Astrocyte (in vitro differentiated cells and primary cell): ENCODE measurements at places on chromosomes 2 and 18. TPM values are rescaled to one million over a fixed set of nuclear protein-coding genes. Genes with fewer than 3 reads are reported as not detected.

GRCh38 chr18:73927496-73927895 lies 220.1 kb downstream of the FBXO15 start:
- DNase-seq: no peak
- no peaks in the 10 kb centered on the region for H3K4me1 ChIP-seq
- H3K27ac ChIP-seq: no peak overlapping the region
- no peaks in the 10 kb centered on the region for H3K36me3 ChIP-seq
- no peaks in the 10 kb centered on the region for H3K27me3 ChIP-seq

The RAX gene
- total RNA-seq: not detected in 2 replicates

DNA sequence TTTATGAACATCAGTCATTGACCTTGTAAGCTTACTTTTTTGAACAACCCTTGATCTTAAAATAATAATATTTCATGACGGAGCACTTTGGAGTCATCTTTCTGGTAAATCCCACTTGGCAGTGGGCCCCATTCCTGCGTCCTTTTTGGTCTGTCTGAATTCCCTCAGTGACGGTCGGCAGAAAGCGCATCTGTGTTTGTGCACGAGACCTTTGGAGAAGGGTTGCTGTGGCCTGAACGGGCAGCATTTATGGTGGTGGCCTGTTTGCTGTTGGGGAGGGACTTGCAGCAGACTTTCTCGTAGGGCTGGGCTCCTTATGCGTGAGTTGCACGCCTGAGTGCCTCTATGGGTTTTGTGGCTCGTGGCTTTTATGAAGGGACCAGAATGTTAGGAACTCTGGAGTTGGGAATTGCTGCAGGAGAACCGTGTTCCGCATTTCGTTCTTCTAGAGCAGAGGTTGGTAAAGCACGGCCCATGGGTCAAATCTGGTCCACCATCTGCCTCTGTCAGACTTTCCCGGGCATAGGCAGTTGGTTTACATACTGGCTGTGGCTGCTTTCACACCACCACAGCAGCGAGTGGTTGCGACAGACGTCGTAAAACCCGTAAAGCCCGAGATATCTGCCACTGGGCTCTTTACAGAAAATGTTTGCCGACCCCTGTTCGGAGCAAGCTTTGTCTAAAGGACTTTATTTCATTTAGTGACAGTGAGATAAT lies 30.8 kb downstream of the LPIN1 start:
- no peak overlapping the region for H3K4me3 ChIP-seq
- H3K27me3 ChIP-seq: no peaks in the 10 kb centered on the region
- DNase-seq: no peak
- peaks cover 24% of the 10 kb centered on the region for H3K36me3 ChIP-seq
- peaks cover 10% of the 10 kb centered on the region for H3K4me1 ChIP-seq
- H3K27ac ChIP-seq: no peak overlapping the region

- no peaks in the 10 kb centered on the region for H3K27me3 ChIP-seq
- no peak overlapping the region for H3K27ac ChIP-seq
- no peak overlapping the region for H3K4me3 ChIP-seq
- no peaks in the 10 kb centered on the region for H3K36me3 ChIP-seq
These were observed 66.5 kb downstream of the TCF7L1 start for GRCh38 chr2:85199698-85200097.

The ARHGEF33 gene
- total RNA-seq: 0.10 and 0.30 TPM in 2 replicates

DNA sequence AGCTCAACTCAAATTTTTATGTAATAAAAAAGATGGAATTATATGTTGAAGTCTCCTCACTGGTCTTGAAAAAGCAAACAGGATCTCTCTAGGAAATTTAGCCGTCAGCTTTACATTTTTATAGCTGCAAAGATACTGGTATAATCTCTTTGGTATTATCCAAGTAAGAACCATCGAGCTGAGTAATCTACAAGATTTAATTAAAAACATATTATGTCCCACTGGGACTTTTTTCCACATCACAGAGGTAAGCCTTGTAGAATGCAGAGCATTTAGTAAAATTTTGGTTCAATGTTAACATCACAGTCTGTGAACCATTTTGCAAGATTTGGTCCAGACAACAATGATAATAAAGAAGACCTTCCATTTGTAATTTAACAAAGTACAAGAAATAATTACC lies 162.6 kb upstream of the SLC39A10 start:
- H3K36me3 ChIP-seq: no peaks in the 10 kb centered on the region
- no peaks in the 10 kb centered on the region for H3K27me3 ChIP-seq
- H3K27ac ChIP-seq: no peak overlapping the region
- no peak overlapping the region for H3K4me3 ChIP-seq
- no peak for DNase-seq
- H3K4me1 ChIP-seq: no peaks in the 10 kb centered on the region

DNA sequence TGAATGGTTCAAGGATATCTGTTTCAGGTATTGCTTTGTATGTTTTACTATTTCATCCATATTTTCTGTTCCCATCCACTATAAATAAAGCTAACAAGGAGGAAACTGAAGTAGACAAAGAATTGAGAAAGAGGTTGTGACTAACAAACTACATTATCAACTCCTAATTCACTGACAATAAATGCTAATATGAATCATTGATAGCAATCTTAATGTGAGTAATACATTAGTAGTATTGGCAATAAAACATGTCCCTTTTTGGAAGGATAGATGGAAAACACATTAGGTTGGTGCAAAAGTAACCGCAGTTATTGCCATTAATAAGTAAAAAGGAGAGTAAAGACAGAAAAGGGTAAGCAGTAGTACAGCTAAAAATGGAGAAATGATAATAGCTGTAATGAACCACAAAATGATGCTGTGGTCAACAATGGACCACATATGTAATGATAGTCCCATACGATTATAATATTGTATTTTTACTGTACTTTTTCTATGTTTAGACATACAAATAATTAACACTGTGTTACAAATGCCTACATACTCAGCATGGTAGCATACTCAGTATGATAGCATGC lies 104.7 kb downstream of the THADA start:
- H3K27me3 ChIP-seq: no peaks in the 10 kb centered on the region
- H3K4me3 ChIP-seq: no peak overlapping the region
- H3K27ac ChIP-seq: no peak overlapping the region
- no peaks in the 10 kb centered on the region for H3K36me3 ChIP-seq
- no peaks in the 10 kb centered on the region for H3K4me1 ChIP-seq
- no peak for DNase-seq

GRCh38 chr2:67070826-67071225 lies 326.3 kb upstream of the ETAA1 start:
- DNase-seq: peak; percentile 49
- H3K4me1 ChIP-seq: no peaks in the 10 kb centered on the region
- H3K4me3 ChIP-seq: no peak overlapping the region
- no peaks in the 10 kb centered on the region for H3K36me3 ChIP-seq
- H3K27ac ChIP-seq: no peak overlapping the region

GRCh38 chr2:128228894-128229293 lies 89.8 kb downstream of the HS6ST1 start:
- DNase-seq: no peak
- H3K27me3 ChIP-seq: no peaks in the 10 kb centered on the region
- no peak overlapping the region for H3K27ac ChIP-seq
- H3K4me3 ChIP-seq: no peak overlapping the region
- peaks cover 9% of the 10 kb centered on the region for H3K4me1 ChIP-seq
- no peaks in the 10 kb centered on the region for H3K36me3 ChIP-seq
